ENCODE measurements at places on chromosomes 1 and 21.
A peak's percentile ranks its signal among the peaks of the same experiment; 100 is the strongest.

DNA sequence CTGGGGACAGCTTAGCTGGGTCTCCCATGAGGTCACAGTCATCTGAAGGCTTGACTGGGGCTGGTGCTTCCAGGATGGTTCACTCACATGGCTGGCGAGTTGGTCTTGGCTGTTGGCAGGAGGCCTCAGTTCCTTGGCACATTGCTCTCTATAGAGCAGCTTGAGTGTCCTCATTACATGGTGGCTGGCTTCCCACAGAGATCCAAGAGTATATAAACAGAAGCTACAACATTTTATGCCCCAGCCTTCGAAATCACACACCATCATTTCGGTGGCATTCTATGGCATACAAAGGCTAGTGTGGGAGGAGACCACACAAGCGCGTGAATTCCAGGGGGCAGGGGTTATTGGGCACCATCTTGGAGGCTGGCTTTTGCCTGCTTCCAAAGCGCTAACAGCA, 63.0 kb downstream of the ALPL start:
- DNase-seq, result no peak

DNA sequence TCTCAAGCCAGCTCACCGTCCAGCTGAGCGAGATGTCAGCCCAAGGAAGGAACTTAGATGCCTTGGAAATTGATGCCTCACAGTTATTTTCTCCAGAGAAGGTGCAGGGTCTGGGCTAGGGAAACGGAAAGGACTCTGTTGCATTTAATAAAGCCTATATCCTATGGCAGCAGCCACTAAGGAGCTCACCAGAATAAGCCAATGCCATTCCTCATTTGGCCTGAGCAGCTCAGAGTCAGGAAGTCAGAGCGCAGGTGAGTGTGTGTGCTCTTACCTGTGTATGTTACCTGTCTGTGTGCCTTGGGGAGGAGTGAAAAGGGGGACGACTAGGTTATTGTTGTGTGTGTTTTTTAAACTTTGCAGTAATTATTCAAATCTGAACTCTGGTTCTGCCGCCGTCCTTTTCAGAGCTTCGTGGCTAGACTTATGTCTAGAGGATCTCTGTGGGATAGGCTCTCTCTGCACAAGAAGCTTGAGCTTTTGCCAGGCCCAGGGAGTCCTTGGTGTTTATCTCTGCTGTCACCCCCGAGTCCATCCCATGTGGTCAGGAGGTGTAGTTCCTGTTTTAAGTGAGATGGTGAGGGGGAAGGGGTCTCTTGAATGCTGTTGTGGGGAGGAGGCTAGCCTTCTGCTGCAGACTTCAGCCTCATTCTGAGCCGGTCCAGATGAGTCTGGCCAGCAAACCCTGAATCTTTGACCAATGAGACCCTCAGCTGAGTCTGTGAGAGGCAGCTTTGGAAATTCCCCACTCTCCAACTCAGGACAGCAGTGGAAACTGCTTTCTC, 2.4 kb downstream of the TMCC2 start:
- DNase-seq, result no peak

GRCh38 chr1:233278631-233279030, 16.9 kb downstream of the PCNX2 start:
- no peak for DNase-seq

GRCh38 chr1:201734786-201735185, 94.2 kb upstream of the IPO9 start:
- DNase-seq, result no peak

DNA sequence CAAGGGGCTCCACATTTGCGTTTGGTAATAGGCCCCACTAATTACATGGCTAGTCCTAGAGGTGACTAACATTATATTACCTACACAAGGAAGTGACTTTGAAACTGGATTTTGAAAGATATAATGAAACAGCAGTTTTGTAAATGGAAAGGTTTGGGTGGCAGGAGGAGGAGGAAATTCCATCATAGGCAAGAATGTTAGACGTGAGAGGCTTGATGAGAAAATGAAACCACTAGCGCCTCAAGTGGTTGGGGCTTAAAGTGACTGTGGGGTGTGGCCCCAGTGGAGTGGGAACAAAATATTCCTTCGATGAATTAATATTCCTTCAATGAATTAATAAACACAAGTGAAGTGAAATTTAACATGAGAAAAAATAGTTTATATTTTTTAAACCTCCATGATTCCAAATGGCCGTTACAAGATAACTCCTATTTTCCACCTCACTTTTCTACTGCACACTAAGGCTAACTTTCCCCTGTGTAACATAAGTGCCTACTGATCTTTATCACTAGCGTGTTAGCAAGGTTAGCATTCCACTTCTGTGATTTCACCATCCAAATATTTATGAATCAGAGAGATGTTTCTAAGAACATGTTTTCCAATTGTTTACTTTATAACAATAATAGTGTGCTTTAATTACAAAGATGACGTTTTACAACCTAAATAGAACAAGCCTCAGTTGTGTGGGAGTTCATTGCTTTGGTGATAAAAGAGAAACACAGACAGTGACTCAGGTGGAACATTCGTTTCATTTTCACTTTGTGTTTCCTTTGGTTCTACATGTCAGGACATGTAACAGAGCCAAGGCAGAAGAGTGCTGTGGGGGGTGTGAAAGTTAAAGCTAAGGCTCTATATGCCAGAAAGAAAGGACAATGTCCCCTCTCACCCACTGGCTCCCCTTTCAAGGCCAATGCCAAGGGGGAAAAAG, 12.5 kb upstream of the ATF3 start:
- peak; percentile 86 for DNase-seq

DNA sequence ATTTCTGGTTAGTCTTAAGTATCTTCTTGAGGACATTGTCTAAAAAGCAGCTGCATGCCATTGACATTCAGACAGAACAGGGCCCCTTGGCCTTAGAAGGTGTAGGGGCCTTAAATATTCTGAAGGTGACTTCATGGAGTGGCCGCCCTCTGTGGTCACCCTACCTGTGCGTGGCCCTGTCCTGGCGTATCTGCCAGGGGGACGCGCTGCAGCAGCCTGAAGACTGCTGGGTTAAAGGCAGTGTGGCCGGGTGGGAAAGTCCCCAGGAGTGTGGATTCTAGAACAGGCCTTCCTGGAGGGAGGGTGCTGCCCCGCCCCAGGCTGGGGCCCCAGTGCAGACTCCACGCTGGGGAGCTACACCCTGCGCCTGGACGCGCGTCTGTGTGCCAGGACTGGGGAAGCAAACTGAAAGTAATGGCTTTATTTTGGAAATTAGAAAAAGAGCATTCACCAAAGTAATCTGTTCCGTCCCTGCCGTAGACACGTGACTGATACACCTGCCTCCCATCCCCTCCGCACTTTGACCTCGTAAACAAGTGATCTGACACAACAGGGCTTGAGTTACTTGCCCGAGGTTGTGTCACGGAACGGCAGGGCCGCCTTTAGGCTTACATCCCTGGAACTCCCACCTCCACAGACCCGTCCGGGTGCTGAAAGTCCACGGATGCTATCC, 1.8 kb downstream of the AGPAT3 start:
- peak; percentile 60 for DNase-seq

GRCh38 chr21:41828884-41829360, 50.2 kb downstream of the PRDM15 start:
- DNase-seq, result no peak

GRCh38 chr1:156020293-156021092, at the start of gene SSR2:
Gene SSR2 (minus strand): TSS chr1:156020951. CDS start chr1:156020167, 784 bp downstream.
- DNase-seq, result peak; percentile 88

GRCh38 chr1:78792756-78793155, 143.1 kb downstream of the IFI44 start:
- DNase-seq, result no peak

DNA sequence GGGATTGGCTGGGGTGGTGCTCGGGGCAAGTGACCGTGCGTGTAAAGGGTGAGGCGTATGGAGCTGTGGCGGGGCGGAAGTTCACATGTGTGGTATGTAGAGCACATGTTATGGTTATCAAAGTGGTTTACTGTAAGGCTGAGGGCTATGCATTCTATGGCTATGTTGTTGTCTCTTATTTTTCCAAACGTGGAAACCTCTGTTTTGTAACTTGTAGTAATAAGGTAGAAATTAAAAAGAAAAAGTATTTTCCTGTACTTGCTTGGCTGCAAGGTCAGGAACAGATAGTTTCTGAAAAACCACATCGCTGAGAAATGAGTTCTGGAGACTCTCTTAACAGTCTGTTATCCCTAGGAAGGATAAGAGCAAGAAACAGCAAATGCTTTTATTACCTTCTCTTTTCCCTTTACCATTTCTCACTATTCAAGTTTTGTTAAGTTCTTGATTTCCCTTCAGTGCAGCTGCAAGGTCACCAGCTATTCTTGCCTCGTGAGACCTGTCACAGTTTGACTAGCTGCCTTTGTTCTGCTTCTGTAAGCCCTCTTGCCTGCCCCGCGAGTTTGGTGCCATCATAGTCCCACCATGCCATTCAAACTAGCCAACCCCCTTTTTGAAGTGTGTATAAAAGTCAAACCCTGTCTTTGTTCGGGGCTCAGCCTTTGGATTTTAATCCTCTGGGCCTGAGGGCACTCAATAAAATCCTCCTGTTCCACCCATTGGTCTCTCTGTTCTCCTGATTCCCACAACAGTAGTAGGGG, 9.5 kb downstream of the RNU1-2 start:
- DNase-seq, result peak; percentile 37

DNA sequence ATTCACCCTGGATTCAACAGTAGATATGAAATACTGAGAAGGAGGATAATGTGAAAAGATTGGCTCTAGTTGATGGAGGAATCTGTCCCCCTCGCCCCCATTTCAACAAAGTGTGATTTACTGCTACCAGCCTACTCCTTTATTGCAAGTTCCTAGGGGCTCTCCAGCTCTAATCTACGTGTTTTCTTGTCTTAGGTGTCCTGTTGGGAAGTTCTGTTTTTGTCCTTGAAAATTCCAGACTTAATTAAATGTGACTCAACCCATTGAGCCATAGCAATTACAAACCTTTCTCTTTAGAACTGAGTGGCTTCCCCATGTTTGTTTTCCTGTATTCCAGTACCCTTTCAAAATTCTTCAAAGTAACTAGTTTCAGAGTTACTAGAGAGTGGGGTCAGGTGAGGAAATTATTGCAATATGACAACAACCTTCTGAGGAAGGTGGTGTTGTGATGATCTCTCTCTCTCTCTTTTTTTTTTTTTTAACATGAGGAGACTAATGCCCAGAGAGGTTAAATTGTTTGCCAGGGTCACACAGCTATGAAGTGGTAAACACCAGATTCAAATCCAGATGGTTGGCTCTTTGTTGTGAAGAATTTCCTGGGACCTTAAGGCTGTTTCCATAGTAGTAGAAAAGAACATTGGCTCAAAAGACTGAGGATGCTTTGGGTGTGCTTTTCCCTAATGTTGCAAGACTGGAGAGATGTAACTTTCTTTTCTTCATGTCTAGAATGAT, 3.5 kb downstream of the RGL1 start:
- no peak for DNase-seq

DNA sequence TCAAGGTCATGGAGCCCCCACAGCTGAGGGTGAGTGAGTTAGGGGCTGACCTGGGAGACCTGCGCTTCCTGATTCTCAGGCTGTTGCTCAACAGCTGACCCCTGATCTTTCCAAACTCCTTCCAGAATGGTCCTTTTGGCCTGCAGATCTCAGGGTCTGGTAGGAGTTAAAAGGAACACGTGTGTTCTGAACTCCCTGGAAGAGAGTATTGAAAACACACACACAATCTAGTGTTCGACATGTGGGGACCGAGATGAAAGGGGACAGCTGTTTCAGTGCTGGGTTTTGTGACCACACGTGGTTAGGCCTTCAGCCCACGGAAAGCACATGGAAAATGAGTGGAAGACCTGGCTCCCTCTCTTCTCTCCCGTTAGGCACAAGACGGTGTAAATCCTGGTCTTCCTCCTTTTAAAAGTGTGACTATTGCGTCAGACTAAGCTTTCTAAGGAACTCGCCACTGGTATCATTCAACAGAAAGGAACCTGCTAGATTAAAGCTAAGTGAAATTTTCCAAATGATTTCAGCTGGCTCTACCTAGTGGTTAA, 49.6 kb downstream of the RUNX1 start:
- no peak for DNase-seq

DNA sequence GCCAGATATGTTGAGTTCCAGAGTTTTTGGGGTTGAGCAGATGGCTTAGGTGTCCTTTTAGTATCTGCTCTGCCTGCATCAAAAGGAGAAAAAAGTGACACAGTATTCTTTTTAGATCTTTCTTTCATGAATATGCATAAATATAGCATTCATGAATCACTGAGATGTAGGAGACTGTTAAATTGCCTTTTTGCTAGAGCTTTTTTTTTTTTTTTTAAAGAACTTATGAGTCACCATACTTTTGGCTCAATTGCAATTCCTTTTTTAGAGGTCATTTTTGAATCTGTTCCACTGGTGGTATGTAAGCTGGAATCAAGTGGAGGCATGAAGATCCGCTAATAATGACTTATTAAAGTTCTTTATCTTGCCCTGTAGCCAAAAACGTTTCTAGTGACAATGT, 480.9 kb upstream of the ZRANB2 start:
- DNase-seq, result no peak

DNA sequence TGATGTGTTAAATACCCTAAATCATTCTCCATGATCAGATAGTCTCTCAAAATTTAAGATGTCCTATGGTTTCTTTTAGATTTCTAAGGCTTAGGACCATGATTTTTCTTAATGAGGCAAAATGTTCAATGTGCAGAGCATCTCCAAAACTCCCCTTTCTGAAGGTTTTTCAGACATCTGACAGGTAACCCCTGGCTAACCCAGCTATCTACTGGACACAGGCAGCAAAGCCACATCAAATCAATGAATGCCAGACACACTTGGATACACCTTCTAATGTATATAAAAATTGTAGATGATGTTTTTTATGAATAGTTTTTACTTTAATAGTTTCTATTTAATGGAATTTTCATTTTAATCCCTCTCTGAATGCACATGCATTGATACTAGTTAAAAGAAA, 285.6 kb downstream of the GRIK1 start:
- DNase-seq, result no peak

DNA sequence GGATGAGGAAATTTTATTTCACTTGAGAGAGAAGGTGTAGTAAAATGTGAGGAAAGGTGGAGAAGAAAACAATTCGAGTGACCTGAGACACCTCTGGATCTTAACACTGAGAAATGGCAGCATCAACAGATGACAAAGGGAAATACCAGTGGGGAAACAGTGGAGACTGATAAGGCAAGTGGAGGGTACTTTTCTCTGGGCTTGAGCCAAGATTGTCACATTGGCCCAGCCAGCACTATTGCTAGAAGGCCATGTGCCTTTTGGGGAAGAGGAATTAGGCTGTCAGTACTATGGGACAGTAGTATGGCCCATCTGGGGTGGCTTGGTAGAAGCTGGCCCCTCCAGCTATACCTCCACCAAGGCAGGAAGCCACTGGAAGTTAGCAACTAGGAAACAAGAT, 8.4 kb downstream of the SYPL2 start:
- no peak for DNase-seq

GRCh38 chr1:35585281-35585680, 12.2 kb downstream of the TFAP2E start:
- no peak for DNase-seq

- DNase-seq, result no peak
Measured at GRCh38 chr1:219549215-219549614, 63.7 kb downstream of the ZC3H11B start.

Measured in CD4-positive, alpha-beta T cell treated with Interleukin-2 at 100 ng/mL for 4 hours (primary cell).